ENCODE measurements at places on chromosomes 1 and 21.
A peak's percentile ranks its signal among the peaks of the same experiment; 100 is the strongest.

- no peak overlapping the region for H3K27ac ChIP-seq
- no peaks in the 10 kb centered on the region for H3K36me3 ChIP-seq
- no peaks in the 10 kb centered on the region for H3K4me1 ChIP-seq
- H3K27me3 ChIP-seq = no peaks in the 10 kb centered on the region
- no peak overlapping the region for H3K4me3 ChIP-seq
Observed at GRCh38 chr21:21788591-21788990, 790.4 kb downstream of the NCAM2 start.

DNA sequence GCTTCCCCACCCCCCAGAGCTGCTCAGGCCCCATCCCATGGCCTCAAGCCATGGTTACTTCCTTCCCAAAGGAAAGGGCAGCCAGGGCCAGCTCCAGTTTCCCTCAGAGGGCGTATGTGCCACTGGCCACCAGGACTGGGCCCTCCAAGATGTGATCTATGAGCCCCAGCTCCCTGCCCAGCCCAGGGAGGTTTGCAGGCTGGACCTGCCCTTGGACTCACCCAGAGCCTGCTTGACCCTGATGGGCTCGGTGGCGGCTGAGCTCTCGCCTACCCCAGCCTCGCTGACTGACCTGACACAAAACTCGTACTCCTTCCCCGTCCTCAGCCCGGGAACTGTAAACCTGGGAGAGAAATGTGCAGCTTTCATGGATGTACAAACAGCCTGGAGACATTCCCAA lies 29.6 kb downstream of the MYOM3 start:
- no peaks in the 10 kb centered on the region for H3K4me1 ChIP-seq
- no peaks in the 10 kb centered on the region for H3K36me3 ChIP-seq
- no peak overlapping the region for H3K27ac ChIP-seq
- no peak overlapping the region for H3K4me3 ChIP-seq
- no peak for DNase-seq

GRCh38 chr1:207259391-207259790 lies 62.1 kb upstream of the CD55 start:
- no peak overlapping the region for H3K27ac ChIP-seq
- no peak for DNase-seq
- peaks cover 6% of the 10 kb centered on the region for H3K36me3 ChIP-seq
- H3K4me3 ChIP-seq = no peak overlapping the region
- no peaks in the 10 kb centered on the region for H3K4me1 ChIP-seq

DNA sequence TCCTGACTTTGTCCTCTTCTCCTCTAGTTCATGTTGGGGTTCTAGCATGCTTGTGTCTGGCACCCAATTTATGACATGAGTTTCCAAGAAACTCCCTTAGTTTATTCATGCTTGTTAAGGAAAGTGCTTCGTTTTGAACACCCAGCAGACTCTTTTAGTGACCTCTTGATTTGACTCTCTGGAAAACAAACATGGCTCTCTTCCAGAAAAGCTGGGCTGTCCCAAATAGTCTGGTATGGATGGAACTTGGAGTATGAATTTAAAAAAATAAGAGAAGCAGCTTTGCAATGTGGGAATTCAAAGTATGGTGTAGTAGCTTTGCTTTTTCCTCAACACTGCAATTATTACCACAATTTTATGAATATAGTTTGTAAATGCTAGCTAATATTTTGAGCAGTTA lies 143.4 kb upstream of the C8B start:
- no peak overlapping the region for H3K27ac ChIP-seq
- no peaks in the 10 kb centered on the region for H3K4me1 ChIP-seq
- no peaks in the 10 kb centered on the region for H3K27me3 ChIP-seq
- H3K4me3 ChIP-seq = no peak overlapping the region
- DNase-seq = no peak

DNA sequence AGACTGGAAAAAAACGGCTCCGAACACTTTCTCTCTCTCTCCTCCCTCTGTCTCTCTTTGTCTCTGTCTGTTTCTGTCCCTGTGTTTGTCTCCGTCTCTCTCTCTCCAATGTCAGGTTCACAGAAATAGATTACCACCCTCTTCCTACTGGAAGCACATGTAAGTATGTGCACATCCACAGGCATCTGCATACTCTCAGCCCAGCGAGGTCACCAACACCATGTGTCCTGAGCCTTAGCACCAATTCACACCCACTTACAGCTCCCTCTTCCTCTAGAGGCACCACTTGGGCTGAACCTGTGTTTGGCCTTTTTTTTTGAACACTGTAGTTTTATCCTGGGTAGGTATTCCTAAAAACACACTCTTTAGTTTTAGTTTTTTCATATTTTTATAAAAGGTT lies 130.5 kb downstream of the ETS2 start:
- no peak overlapping the region for H3K4me3 ChIP-seq
- no peak overlapping the region for H3K27ac ChIP-seq
- no peaks in the 10 kb centered on the region for H3K4me1 ChIP-seq
- H3K36me3 ChIP-seq = no peaks in the 10 kb centered on the region
- DNase-seq = no peak

- H3K36me3 ChIP-seq = no peaks in the 10 kb centered on the region
- H3K27ac ChIP-seq = no peak overlapping the region
- no peak overlapping the region for H3K4me3 ChIP-seq
- no peak for DNase-seq
Observed at GRCh38 chr21:44372616-44373015, 19.2 kb downstream of the TRPM2 start.

GRCh38 chr1:160206036-160206389 lies 829 bp downstream of the PEA15 start:
- peak overlapping the region; percentile 88 for H3K4me3 ChIP-seq
- H3K4me1 ChIP-seq = no peaks in the 10 kb centered on the region
- H3K36me3 ChIP-seq = peaks cover 31% of the 10 kb centered on the region
- H3K27ac ChIP-seq = peak overlapping the region; percentile 90
- peak; percentile 36 for DNase-seq
- no peaks in the 10 kb centered on the region for H3K27me3 ChIP-seq

GRCh38 chr1:209305221-209305954 lies 278.1 kb upstream of the CAMK1G start:
- H3K36me3 ChIP-seq = no peaks in the 10 kb centered on the region
- H3K4me1 ChIP-seq = no peaks in the 10 kb centered on the region
- no peak overlapping the region for H3K4me3 ChIP-seq

GRCh38 chr1:2452932-2453315 lies 23.2 kb upstream of the PLCH2 start:
- H3K36me3 ChIP-seq = no peaks in the 10 kb centered on the region
- H3K27ac ChIP-seq = no peak overlapping the region
- peaks cover 82% of the 10 kb centered on the region for H3K27me3 ChIP-seq

- no peaks in the 10 kb centered on the region for H3K36me3 ChIP-seq
- no peaks in the 10 kb centered on the region for H3K27me3 ChIP-seq
- DNase-seq = no peak
Observed at GRCh38 chr1:43766086-43766784, 58.9 kb downstream of the ST3GAL3 start.

DNA sequence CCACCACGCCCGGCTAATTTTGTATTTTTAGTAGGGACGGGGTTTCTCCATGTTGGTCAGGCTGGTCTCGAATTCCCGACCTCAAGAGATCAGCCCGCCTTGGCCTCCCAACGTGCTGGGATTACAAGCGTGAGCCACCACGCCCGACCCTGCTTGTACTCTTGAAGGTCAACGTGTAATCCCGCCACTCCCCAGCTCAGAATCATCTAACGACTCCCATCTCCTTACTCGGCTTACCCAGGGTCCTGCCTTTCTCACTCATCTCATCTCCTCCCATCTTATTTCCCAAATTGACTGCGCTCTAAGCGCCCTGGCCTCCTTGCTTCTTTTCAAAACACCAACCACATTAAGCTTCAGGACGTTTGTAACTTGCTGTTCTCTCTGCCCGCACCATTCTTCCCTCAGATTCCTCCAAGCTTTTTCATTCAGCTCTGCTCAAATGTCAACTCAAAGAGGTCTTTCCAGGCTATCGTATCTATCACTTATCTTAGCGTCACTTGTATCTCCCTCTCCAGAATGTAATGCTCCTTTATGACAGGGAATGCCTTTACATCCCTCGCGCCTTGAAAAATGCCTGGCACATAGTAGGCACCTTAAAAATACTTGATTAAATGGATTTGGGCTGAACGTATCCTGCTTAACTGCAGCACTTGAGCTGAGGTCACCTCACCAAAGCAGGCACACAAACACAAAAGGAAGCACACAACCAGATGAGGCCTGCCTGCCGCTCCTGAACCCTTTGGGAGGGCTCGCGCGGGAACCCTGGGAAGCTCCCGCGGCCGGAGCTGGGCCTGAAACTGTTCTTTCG lies 1.4 kb upstream of the USP1 start:
- peak overlapping the region; percentile 75 for H3K4me3 ChIP-seq
- DNase-seq = no peak
- H3K27me3 ChIP-seq = no peaks in the 10 kb centered on the region
- no peaks in the 10 kb centered on the region for H3K36me3 ChIP-seq

- no peaks in the 10 kb centered on the region for H3K36me3 ChIP-seq
- no peaks in the 10 kb centered on the region for H3K27me3 ChIP-seq
- peaks cover 7% of the 10 kb centered on the region for H3K4me1 ChIP-seq
- no peak overlapping the region for H3K4me3 ChIP-seq
Observed at GRCh38 chr1:240293706-240294105, 202.0 kb downstream of the FMN2 start.

DNA sequence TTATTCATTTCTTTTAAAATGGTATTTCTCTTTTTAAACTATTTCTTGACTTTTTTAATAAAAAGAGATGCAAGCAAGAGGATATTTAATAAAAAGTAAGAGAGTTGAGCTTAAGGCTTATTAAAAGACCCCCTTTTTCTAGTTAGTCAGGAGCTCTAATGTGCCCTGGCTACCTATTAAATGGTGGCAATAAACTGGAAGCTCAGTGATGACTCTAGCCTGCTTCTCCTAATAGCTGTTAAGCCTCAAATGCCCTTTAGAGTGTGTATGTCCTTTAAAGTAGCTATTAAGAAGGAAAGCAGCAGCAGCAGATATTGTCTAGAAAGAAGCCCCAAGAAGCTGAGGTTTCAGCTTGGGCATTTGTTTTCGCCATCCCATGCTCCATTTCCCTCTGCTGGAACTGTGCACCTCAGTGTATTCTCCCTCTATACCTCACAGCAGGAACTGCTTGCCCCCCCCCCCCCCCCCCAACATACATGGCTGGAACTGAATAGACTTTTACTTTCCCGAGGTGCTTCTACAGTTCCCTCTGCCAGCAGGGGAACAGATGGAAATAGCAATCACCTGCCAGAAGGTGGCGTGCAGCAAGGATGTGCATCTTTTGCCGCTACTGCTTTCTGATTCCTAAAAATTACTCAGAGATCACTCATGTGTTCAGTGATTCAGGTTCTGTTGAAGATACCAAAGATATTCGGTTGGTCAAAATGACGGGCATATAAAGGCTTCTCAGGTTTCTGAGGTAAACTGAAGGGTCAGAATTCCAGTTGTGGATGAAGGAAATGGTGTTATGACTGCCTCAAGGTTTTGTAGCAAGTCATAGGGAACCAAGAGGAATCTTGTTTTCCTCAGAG lies 2.5 kb downstream of the RGS4 start:
- no peak overlapping the region for H3K4me3 ChIP-seq
- no peaks in the 10 kb centered on the region for H3K36me3 ChIP-seq
- H3K4me1 ChIP-seq = no peaks in the 10 kb centered on the region
- H3K27ac ChIP-seq = no peak overlapping the region
- peak; percentile 63 for DNase-seq

- no peaks in the 10 kb centered on the region for H3K27me3 ChIP-seq
- no peak for DNase-seq
- no peak overlapping the region for H3K27ac ChIP-seq
- no peak overlapping the region for H3K4me3 ChIP-seq
Observed at GRCh38 chr1:220441211-220441610, 86.7 kb upstream of the MARK1 start.

- H3K27me3 ChIP-seq = no peaks in the 10 kb centered on the region
- no peak overlapping the region for H3K4me3 ChIP-seq
- H3K27ac ChIP-seq = no peak overlapping the region
- H3K4me1 ChIP-seq = no peaks in the 10 kb centered on the region
Observed at GRCh38 chr1:176211396-176212165, 4.5 kb upstream of the COP1 start.

- H3K27me3 ChIP-seq = no peaks in the 10 kb centered on the region
- H3K4me3 ChIP-seq = no peak overlapping the region
- H3K27ac ChIP-seq = no peak overlapping the region
- no peak for DNase-seq
- H3K4me1 ChIP-seq = no peaks in the 10 kb centered on the region
- peaks cover 87% of the 10 kb centered on the region for H3K36me3 ChIP-seq
Observed at GRCh38 chr1:209850342-209850979, 22.7 kb downstream of the UTP25 start.

DNA sequence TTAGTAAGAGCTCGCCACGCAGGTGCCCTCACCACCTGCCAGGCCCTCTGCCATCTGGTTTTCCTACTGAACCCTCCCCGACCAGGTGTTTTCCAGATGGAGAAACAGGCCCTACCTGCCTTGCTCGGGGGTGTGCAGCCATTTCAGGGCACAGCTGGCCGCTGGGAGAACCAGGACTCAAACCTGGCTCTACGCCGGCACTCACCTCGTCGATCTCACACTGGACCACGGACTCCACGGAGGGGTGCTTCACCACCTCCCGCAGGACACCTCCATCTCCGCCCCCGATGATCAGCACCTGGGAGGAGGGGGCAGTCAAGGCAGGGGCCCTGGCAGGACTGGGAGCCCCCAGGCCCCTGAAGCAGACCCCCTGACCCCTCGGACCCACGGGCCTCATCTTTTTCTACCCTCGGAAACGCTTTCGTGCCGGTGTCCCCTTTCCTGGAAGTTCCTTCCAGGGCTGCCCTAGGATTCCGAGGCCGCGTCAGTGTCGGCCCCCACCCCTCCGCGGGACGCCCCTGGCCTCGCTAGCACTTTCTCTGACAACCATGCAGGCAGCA lies 1.1 kb downstream of the SRM start:
- H3K4me1 ChIP-seq = peaks cover 17% of the 10 kb centered on the region
- peak overlapping the region; percentile 96 for H3K4me3 ChIP-seq
- H3K36me3 ChIP-seq = peaks cover 49% of the 10 kb centered on the region

- no peaks in the 10 kb centered on the region for H3K27me3 ChIP-seq
- no peak for DNase-seq
- H3K27ac ChIP-seq = peak overlapping the region; percentile 20
- H3K36me3 ChIP-seq = no peaks in the 10 kb centered on the region
Observed at GRCh38 chr1:100528871-100529270, 9.1 kb upstream of the GPR88 start.

- no peak for DNase-seq
- H3K4me1 ChIP-seq = no peaks in the 10 kb centered on the region
- H3K4me3 ChIP-seq = no peak overlapping the region
- no peaks in the 10 kb centered on the region for H3K27me3 ChIP-seq
- no peaks in the 10 kb centered on the region for H3K36me3 ChIP-seq
- H3K27ac ChIP-seq = no peak overlapping the region
Observed at GRCh38 chr1:210541680-210542358, 213.1 kb downstream of the HHAT start.

DNA sequence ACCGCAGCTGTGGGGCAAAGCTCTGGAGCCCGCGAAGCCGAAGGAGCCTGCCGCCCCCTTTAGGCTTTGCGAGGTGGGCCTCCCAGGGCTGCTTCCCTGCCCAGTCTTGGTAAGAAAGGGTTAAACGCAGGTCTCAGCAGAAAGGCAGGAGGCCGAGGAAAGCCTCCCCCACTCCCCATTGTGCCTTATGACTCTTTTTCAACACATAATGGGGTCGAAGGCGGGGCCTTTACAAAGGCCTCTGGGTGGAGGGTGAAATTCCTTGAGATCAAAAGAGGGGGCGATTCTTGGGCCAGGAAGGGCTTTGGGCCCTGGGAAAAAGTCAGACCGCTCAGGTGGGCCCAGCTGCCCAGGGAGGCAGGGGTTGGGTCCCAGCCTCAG lies 880 bp downstream of the ALPL start:
- DNase-seq = no peak
- no peak overlapping the region for H3K27ac ChIP-seq
- peaks cover 9% of the 10 kb centered on the region for H3K4me1 ChIP-seq
- H3K4me3 ChIP-seq = no peak overlapping the region
- H3K27me3 ChIP-seq = peaks cover 44% of the 10 kb centered on the region
- no peaks in the 10 kb centered on the region for H3K36me3 ChIP-seq

- no peak overlapping the region for H3K4me3 ChIP-seq
- peaks cover 55% of the 10 kb centered on the region for H3K27me3 ChIP-seq
- no peak overlapping the region for H3K27ac ChIP-seq
- DNase-seq = no peak
Observed at GRCh38 chr1:205448540-205449253, 7.1 kb downstream of the BLACAT1 start.

Data from tibial nerve (tissue), 4 donors.